NCI-H1417 treated with DMSO at 0.1 percent for 48 hours (cell line): ENCODE measurements at places on chromosomes 16 and 17.

DNA sequence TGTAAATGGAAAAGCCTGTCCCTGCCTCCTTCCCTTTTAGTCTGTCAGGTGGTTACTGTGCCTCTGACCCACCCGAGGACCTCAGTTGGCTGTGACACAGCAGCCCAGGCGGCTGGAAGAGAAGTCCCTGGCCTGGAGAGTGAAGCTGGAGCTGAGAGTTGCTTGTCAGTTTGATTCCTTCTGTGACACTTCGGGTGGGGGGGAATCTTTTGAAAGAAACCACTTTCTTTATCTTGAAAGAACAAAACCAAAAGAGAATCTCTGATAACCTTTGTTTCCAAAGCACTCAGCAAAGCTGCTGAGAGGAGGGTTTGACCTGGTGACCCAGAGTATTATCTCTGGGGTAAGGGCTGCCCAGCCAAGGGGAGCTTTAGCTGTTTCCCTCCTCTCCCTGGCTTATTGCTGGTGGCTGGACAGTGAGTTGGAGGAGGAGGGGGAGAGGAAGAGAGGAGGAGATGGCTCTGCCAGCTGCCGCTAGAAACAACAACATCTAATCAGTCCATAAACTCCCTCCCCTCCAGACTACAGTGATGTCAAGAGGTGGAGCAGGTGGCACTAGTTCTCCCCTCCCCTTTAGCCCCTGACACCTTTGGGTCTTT, 34.0 kb downstream of the YPEL2 start:
- DNase-seq = peak; percentile 78

DNA sequence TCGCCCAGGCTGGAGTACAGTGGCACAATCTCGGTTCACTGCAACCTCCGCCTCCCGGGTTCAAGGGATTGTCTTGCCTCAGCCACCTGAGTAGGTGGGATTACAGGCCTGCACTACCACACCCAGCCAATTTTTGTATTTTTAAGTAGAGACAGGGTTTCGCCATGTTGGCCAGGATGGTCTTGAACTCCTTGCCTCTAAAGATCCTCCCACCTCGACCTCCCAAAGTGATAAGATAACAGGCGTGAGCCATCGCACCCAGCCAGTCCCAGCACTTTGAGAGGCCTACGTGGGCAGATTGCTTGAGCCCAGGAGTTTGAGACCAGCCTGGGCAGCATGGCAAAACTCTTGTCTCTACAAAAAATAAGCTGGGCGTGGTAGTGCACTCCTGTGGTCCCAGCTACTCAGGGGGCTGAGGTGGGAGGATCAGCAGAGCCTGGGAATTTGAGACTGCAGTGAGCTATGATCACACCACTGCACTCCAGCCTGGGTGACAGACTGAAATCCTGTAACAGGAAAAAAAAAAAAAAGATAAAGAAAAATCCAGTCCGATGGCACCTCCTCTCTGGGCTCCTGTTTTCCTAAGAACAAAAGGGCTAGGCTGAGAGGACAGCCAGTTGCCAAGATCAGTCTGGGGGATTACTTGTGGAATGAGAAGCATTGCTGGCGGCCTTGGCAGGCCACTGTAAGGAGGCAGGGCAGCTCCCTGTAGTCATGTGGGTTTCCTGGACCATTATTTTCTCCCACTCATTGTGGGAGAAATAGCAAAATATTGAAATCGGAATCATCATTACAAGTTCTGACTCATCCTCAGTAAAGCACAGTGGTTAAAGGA, 3.0 kb upstream of the PIPOX start:
- no peak for DNase-seq

GRCh38 chr17:64041912-64042311, 21.5 kb upstream of the ICAM2 start:
- DNase-seq = no peak

DNA sequence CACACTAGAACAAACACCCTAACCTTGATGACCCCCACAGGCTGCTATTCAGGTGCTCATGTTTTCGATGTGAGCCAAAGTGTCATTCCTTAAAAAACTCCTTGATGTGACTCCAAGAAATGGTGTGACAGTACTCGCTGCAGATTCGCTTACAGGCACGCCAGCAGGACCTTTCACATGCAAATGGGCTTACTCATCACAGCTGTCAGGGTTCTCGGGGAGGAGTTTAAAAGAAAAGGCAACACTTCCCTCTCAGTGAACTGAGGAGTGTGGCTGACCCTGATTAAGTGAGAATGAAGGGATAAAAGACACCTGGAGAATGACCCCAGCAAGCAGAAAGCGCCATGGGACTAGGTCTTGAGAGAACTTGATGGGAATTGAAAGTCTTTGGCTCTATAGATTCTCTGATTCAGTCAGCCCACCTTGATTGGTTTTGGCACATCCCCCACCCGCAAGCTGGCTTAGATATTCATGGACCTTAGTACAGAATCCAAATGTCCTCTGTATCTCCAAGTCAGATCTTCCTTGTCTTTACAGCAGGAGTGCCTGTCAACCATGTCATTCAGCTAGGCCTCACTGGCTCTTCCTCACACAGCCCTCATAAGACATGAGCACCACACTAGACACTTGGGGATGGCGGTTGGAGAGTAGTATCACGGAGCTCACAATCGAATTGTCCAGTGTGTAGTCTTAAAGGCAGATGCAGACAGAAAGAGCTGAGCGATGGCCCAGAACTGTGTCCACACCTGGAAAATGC, 82.6 kb downstream of the HIC1 start:
- no peak for DNase-seq

- no peak for DNase-seq
These were observed 39.9 kb upstream of the BCO1 start for GRCh38 chr16:81198635-81199034.

DNA sequence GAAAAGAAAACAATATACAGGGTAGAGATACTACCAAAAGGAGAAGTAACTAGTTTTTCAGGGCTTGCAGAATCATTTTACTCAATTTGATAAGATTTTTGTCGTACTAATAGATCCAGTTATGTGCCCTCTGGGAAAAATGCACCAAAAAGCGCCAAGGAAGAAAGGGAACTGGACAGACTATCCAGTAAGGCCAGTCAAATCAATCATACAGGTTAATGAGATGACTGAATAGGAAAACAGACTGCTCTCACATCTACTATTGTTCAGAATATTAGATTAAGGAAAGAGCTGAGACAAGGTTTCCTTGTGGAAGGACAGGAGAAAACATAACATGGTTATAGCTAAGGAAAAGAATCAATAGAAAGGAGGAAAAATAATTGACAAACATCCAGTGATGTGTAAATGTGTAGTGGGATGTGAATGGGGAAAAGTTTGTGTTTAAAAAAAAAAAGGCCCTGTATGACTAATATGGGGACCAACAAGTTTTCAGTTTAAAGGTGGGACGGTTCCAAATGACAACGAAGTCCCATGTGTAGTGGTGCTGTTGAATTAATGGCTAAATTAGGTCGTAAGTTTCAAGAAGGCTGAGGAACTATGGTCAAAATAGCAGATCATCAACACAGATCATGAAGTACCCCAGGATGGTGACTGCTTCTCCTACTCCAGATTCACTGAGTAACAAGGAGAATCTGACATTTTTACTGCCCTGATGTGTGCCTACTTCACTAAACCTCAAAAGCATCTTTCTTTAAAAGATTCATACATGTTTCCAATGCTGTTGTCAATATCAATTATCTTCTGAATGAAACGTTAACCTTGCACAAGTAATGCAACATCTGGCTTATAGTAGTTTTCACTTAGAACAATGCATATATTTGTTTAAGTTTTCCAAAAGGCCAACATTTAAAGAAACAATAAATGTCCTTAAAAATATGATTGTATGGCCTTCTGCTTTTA, 40.7 kb downstream of the BRIP1 start:
- DNase-seq = no peak

DNA sequence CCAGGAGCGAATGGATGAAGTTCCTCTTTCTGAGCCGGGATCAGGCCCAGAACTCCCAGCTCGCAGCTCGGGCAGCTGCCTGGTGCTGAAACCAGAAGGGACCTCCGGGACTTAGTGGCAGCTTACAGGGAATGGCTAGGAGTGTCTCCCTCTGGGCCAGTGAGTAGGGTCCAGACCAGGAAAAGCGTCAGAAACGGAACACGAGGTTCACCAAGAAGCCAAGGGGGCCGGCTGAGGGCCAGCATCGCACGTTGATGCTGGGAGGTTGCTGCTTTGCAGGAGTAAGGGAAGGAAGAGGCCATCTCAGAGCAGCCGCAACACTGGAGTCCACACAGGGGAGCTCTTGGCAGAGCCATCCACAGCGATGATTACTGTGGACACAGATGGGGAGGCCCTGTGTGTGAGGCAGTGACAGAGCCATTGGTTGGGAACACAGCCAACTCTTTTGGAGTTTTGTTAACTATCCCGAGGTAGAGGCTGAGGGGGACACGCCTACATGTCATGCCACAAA, 74.0 kb upstream of the CREBBP start:
- no peak for DNase-seq

DNA sequence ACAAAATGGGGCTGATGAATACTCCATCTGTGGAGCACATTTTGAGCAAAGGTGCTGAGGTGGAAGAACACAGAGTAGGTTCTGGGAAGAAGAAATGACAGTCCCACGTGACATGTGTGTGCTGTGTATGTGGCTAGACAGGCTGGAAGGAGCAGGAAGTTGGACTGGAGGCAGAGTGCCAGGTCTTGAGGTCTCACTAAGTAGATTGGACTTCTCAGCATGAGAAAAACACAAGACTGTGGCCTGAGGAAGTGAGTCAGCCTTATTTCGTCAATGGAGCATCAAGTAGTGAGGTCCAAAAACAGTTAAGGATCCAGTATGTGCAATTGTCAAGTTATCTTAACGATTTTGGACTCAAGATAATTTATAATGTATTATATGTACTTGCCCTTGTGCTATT, 736.5 kb downstream of the KCNJ2 start:
- DNase-seq = no peak

DNA sequence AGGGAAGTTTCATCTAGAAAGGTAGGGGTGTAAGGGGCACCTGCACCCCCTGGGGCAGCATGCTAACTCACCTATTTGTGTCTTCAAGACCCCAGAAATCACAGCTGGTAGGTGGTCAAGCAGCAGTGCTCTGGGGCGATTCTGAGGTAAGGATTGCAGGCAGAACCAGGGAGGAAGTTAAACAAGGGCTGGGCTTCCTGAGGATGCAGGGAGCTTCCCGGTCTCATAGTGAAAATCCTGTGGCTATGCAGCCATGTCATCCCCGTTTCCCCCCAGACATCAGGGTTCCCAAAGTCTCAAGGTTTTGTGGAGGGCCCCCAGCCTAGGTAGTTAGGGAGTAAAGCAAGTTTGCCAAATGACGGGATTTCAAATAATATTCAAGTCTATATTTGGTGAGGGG, 78.5 kb downstream of the C16orf78 start:
- DNase-seq = no peak

- DNase-seq = no peak
These were observed 819.2 kb upstream of the EEF2KMT start for GRCh38 chr16:5916711-5917191.

DNA sequence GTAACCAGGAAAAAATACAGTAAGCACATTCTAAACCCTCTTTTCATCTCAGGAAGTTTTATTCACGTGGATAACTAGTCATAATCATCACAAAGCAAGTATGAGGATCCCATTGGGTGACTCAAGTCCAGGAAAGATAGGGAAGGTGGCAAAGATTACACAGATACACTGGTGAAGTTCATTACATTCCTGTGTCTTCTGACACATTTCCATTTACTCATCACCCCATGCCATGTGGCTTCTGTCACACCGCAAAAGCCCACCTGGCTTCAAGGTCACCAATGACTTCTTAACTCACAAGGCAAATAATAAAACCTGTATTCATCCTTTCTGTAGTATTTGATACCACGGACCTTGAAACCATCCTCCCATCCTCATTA, 17.0 kb downstream of the HS3ST3A1 start:
- DNase-seq = no peak

- DNase-seq = no peak
These were observed 73.4 kb downstream of the HELZ start for GRCh38 chr17:67171560-67171959.

- no peak for DNase-seq
These were observed 3.8 kb upstream of the APPBP2 start for GRCh38 chr17:60529806-60530205.

DNA sequence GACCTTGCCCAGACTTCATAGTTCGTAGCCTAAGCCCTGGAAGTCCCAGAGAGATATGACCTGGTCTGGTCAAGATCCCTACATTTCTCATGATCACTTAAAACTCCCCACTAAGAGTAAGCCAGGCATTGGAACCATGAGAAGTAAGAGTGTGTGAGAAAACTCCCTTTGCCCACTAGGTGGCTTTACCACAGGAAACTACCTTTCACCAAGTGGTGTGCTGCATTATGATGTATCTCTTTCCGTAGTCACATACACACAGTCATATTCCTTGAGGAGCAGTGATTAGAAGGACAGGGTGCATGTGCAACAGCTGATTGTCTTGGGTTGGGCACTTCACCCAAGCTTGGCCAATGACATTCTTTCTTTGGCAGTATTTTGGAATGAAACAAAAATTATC, 639.3 kb downstream of the KCNJ2 start:
- DNase-seq = no peak

DNA sequence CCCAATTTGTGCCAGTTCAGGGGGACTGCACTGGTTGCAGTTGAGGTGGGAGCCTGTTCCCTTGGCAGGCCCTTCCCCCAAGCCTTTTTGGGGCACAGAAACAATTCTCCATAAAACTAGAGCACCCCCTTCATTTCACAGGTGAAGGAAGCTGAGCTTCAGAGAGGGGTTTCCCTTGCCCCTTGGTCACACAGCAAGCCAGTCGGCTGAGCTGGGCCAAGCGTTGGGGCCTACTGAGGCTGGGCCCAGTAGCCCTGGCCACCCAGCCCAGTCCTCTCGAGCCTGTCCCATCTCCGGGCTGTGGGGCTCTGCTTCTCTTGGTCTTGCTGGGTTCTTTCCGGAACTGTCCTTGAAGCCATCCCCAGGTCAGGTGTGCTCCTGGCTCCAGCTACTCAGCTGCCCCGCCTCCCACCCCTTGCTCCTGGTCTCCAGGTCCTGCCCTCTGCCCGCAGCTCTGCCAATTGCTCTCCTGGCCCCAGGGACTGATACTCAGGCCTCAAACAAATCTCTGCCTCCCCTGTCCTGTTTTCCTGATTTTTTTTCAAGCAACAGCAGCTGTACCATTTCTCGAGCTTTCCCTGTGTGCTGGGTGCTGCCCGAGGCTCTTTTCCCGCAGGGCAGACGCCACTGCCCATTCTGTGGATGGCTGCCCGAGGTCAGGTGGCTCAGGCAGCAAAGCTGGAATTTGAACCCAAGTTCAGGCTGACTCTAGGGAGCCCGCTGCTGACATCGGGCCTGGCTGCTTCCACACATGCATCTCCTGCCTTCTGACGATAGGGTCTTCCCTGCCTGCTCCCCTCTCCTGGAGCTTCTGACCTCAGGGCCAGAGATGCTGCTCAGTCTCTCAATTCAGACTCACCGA, 87.4 kb upstream of the NKD1 start:
- DNase-seq = no peak

- no peak for DNase-seq
These were observed 71.8 kb downstream of the IRF8 start for GRCh38 chr16:85970738-85971137.

GRCh38 chr17:4739122-4740024, at the start of the genes CXCL16 and ZMYND15:
TSS of gene CXCL16 (minus strand) at chr17:4739928. CDS start at chr17:4739339, 589 bp downstream.
TSS of gene ZMYND15 (plus strand) at chr17:4739833. CDS start at chr17:4740549, 716 bp downstream.
- DNase-seq = no peak

- no peak for DNase-seq
These were observed 44.4 kb downstream of the IRX3 start for GRCh38 chr16:54242199-54242598.
